Eye (tissue), 1 donor: ENCODE measurements at places on chromosomes 7 and 10.

GRCh38 chr7:139431010-139431409 is 52.5 kb downstream of the KLRG2 start:
- DNase-seq = peak; percentile 45

DNA sequence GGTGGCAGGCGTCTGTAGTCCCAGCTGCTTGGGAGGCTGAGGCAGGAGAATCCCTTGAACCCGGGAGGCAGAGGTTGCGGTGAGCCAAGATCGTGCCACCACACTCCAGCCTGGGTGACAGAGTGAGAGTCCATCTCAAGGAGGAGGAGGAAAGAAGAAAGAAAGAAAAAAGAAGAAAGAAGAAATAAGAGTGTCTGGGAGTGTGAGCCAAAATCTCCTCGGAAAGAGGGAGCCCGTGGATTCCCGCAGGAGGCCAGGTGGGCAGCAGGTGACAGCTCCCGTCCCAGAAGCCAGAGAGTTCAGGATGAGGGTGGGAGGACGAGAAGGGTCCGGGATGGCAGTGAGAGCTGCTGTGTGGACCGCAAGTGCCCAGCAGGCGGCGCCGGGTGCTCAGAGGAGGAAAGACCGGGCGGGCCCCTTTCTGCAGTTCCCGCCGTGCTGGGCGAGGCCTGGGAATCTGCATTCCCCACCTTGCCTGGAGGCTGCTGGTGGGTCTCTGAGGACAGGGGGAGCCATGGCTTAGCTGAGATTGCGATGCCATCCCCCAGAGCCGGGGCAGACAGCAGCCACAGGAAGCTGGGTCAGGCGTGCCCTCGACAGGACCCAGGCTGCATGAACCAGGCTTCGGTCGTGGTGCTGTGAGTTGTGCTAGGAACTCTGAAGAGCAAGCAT is 17.1 kb upstream of the AMZ1 start:
- peak; percentile 82 for DNase-seq

GRCh38 chr7:85454904-85455303 is 268.0 kb upstream of the SEMA3D start:
- no peak for DNase-seq

DNA sequence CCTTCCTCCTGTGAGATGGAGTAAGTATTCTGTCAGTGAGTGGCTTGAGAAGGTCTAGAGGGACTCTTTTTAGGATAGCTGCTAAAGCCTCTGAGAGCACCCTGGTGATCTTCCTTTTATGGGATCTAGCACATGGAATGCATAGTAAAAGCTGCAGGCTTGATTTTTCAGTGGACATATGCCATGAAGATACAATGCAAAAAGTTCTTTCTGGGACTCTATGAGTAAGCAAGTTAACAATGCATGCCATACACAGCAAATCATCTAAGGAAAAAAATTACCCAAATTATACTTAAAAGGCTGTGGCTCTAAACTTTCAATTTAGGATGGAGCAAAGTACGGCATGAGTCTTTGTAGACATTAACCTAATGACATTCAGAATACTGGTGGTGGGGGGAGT is 154.5 kb downstream of the SGMS1 start:
- no peak for DNase-seq

- no peak for DNase-seq
Observed at GRCh38 chr7:111789870-111790269, 227.6 kb upstream of the IMMP2L start.

DNA sequence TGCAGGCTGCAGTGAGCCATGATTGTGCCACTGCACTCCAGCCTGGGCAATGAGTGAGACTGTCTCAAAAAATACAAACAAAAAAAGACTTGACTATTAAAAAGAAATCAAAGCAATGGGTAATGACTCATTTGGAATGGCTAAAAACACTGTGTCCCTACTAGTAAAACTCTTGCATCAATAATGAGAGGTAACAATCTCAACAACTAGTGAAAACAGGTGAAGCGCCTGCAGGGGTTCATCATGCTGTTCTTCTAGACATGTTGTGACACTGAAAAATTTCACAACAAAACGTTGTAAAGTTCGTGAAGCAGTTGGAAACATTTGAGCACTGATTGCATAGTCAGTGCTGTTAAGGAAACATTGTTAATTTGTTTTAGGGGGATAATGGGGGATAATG is 26.9 kb upstream of the SLC29A4 start:
- no peak for DNase-seq

DNA sequence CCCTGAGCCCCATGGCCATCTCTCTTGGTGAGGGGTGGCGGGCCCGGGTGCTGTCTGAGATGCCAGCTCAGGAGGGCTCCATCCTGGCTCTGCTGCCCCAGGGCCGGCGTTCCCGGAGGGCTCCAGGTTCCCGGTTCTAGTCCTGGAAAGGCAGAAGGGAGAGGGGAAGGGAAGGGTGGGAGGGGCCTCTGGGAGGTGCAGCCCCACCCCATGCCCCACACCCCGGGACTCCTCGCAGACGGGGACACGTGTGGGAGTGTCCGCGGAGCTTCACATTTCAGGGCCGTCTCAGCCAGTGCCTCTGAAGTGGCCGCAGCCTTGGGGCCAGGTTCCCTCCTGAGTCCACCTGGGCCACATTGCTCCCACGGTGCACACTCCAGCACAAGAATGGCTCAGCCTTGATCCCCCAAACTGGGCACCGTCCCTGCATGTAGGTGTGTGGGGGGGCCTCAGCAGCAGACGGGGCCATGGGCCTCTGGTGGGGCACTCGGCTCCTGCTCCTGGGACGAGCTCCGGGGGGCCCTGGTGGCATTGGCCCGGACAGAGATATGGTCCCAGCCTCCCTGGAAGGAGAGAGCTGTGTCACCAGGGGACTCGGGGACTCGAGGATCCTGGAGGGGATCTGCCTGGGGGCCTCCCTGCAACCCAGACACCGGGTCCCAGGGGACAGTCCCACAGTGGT is 5.8 kb downstream of the BHLHA15 start:
- no peak for DNase-seq

GRCh38 chr7:151699147-151699927 is 177.6 kb downstream of the PRKAG2 start:
- no peak for DNase-seq

- DNase-seq = no peak
Observed at GRCh38 chr10:33938001-33938400, 603.5 kb upstream of the NRP1 start.

DNA sequence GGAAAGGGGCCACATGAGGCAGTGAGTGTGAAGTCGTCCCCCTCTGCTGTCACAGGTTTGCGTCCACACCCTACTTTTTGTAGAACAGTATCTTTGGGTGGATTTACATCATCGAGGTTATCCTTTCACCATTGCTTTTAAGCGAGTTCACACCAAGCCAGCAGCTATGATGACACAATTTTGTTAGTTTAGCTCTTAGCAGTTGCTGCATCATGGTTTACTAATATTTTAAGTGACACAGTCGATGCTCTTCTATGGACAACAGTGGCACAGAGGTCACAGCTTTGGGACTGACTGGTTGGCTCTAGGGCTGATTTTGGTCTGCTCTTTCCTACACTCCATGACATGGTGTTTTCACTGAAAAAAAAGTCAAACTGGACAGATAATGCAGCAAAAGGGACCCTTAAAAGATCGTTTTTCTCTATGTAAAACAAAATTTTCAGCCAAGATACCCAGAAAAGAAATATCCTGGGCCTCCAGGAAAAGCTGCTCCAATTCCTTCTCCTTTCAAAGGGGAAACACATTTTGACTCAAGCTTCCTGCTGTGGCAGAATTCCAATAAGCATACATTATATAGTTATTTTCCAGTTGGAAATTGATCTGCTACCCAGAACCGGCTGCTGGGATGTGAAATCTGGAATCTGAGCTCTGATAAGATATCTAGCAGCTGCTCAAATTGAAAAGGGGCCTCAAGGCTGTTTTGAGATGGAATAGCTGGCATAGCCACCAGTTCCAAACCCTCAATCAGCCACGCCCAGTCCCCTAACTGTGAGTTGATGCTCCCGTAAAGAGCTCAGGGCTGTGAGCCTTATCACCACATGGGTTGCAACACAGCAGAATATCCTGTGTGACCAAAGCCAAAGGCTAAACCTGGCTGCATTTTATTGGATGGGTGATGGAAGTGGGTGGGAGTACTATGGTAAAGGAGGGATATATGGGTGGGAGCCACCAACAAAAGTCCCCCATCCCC is 114.2 kb downstream of the SMURF1 start:
- no peak for DNase-seq

GRCh38 chr10:126749015-126749655 is 78.6 kb upstream of the C10orf90 start:
- peak; percentile 93 for DNase-seq

DNA sequence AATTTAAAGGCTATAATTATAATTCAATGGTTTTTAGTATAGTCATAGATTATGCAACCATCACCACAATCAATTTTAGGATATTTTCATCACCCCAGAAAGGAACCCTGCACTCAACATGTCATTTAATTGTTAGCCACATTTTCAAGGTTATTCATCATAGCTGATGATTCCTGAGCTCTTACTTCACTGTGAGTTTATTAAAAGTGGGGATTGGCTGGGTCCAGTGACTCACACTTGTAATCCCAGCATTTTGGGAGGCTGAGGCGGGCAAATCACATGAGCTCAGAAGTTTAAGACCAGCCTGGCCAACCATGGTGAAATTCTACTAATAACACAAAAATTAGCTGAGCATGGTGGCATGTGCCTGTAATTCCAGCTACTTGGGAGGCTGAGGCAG is 787 bp downstream of the CCL26 start:
- DNase-seq = no peak

DNA sequence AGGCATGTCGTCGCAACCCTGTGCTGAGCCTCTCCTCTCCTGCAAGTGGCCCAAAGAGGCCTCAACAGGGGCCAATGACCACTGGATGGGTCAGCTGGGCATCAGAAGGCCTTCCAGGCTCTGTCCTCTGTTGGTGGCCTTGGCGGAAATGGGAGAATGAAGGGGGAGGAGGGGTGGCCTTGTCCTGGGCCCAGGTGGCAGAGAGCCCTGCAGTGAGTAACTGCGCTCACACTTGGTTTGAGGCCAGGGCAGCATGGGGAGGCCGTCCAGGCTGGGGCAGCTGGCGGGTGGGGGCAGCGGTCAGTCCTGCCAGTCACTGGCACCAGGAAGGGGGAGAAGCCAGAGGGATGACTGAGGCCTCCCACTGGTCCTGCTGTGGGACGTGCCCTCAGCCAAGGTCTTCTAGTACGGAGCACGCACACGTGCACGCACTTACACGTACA is 59.8 kb downstream of the LHPP start:
- no peak for DNase-seq

GRCh38 chr7:33922820-33923219 is 17.5 kb downstream of the BMPER start:
- no peak for DNase-seq

GRCh38 chr7:65915921-65916657 is 43.2 kb downstream of the VKORC1L1 start:
- DNase-seq = no peak

DNA sequence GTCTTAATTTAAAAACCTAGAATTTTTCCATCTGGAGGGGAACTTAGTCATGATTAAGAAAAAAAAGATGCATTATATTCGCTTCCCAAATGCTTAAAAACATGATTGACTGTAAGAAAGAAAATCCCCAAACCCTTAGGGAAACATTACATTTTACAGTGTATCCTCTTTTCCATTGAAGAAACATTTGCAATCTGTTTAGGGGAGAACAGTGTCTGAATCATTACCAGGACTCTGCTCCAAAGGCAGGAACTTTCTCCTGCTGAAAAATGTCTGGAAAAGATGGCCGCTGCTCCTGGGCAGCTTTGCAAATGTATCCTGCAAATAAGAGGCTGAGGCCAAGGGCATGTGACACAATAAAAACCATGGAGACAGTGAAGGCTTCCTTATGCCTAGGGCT is 173.7 kb downstream of the BUB3 start:
- no peak for DNase-seq

DNA sequence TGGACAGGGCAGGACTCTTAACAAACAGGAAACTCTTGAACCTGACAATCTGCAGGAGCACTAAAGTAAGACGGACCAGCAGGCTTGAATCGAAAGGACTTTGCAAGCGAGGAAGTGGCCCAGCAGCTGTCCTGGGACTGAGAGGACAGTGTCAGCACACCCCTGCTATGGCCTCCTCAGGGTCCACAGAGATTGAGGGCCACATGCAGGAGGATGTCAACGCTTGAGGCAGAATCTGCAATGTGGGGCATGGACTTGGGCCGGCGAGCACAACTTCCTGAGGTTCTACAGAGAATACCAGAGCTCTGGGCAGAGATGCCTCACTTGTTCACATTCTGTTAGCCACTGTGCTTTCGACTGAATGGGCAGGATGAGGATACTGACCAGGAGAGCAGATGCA is 84.4 kb upstream of the EFCAB10 start:
- no peak for DNase-seq

DNA sequence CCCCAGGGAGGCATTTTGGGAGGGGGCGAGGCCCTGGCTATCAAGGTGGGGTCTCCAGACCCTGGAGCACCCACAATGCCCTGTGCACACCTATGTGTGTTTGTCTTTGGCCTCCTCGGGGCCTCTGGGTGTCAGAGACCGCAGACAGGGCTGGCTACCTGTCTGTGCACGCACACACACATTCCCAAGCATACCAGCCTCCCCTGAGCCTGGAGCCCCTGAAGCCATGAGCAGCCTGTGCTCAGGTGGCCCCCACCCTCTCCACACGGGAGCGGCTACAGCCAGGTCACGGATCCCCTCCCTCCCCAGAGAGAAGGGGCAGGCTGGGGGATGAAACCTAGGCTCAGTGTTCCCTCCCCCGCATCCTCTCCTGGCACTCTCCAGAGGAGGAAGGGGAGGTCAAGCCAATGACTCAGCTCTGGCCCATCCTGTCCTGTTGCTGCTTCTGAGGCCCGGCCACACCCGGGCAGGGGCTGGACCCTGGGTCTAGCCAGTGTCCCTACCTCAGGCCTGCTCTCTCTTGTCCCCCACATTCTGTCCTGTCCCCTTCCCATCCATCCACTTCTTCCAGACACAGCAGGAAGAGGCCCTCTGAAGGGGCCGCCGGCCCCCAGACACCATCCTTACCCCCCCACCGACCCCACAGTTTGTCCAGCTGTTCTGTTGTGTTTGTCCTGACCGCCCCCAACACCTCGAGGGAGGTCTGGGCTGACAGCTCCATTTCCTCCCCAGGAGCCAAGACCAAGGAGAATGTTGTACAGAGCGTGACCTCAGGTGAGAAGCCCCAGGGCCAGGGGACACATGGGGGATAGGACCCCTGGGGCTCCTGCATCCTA is 720 bp downstream of the SNCG start:
- DNase-seq = peak; percentile 57

DNA sequence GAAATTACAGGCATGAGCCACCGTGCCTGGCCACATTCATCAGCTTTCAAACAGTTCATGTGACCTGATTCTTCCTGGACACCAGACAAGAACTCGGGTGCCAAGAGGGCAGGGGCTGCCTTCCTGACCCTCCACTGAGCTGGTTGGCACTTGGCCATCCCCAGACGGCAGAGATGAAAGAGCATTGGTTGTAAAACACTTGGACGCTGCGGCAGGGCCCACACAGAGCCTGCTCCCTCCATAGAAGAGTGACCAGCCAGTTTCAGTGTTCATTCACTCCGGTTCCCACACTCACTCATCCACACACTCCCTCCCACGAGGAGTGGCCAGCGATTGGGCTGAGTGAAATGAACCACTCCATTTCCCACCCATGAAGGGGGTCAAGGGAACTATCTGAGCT is 112.3 kb downstream of the ITGB8 start:
- DNase-seq = no peak

GRCh38 chr10:45444976-45445898 is 71.2 kb downstream of the ALOX5 start:
- peak; percentile 18 for DNase-seq
